Gastrocnemius medialis (tissue), 4 donors: ENCODE measurements at places on chromosomes 4 and X. TPM values are rescaled to one million over a fixed set of nuclear protein-coding genes. Genes with fewer than 3 reads are reported as not detected.

Gene FGFBP1
- total RNA-seq, result not detected

GRCh38 chrX:118614150-118614549, 113.3 kb upstream of the IL13RA1 start:
- no peak for DNase-seq

DNA sequence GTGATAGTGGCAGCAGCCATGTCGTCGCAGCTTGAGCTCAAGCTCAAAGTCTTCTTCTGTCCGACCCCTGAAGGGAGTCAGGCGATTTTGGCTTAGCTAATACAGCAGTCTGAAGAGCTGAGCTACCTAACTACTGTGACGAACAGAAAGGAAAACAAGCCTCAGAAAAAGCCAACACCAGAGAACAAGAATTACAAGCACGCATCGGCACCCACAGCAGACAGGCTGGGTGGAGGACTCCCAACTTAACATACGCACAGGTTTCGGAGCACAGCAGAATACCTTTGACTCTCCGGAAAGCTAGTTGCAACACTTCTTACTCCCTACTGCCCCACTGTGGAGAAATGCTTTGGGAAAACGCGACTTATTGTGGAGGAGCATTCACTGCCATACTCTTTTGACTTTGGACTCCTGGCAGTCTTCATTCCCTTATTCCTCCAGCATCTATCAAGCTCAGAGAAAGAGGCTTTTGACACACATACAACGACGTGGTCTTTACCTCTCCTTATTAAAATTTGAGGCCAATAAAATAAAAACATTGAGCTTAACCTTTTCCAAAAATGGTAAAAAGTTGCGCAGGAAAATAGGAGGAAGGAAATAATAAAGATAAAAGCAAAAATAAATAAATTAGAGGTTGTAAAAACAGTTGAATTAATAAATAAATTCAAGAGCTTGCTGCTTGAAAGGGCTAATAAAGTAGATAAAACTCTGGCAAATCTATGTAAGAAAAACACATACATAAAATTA, 41.3 kb upstream of the GPC3 start:
- no peak for DNase-seq

DNA sequence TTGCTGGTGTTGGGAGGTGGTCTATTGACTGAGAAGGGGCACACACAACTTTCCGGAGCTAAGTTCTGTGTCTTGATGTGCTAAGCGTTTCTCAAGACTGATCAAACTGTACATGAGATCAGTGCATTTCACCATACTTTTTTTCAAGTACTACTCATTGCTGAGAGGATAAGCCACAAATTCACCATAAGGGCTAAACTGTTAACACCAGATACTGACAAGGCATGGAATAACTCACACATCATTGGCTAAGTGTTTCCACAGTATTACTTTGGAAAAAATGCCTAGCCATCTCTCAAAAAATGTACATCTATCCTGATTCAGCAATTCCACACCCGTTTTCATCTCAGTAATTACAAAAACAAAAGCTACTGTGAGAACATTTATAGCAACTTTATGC, 13.0 kb downstream of the RBMX start:
- no peak for DNase-seq
